ENCODE measurements at places on chromosomes 4 and X. TPM values are rescaled to one million over a fixed set of nuclear protein-coding genes. Genes with fewer than 3 reads are reported as not detected.
A peak's percentile ranks its signal among the peaks of the same experiment; 100 is the strongest.

GRCh38 chrX:134718966-134719317, 60.7 kb upstream of the PLAC1 start:
- DNase-seq = peak; percentile 59

- DNase-seq = no peak
These were observed 26.4 kb downstream of the NAT8L start for GRCh38 chr4:2085496-2085901.

GRCh38 chr4:154516318-154517029, 24.9 kb upstream of the DCHS2 start:
- DNase-seq = no peak

GRCh38 chrX:67295924-67296323, 247.9 kb upstream of the AR start:
- DNase-seq = no peak

GRCh38 chrX:107123750-107124149, 5.1 kb upstream of the RBM41 start:
- DNase-seq = no peak

GRCh38 chr4:82213485-82214417, 160.0 kb downstream of the HNRNPD start:
- peak; percentile 27 for DNase-seq

DNA sequence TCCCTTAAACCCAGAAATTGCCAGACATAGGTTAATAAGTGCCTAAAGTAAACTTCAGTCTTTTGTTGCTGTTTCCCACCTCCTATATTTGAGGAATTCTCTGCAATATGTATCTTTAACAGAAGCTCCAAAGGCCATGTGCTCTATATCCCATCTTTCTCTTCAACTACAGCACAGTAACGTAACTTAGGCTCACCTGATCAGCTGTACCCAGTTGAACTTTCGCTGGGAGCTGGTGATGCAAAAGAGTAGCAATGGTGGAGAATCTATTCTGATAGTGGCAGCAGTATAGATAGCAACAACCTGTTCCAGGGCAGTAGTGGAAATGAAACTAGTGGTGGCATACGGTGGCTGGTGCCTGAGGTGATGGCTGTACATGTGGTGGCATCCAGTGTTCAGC, 33.2 kb upstream of the YTHDC1 start:
- no peak for DNase-seq

DNA sequence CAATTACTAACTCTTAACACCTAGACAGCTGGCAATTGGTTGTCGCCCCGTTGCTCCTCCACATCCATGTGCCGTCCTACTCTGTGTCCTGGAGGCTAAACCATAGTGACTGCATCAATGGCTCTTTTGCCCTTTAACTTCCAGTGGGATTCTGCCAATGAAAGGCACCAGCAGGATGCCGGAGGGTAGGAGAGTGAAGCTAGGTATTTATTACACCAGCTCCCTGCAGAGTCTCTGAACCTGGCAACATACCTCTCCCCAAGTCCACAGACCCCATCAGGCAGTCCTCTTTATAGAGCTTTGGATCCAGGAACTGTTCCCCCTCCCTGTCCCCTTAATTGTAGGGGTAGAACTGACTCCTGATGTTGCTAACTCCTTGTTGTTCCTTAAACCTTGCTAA, 426.8 kb downstream of the HNRNPD start:
- DNase-seq = no peak

HAND2 gene
- total RNA-seq = not detected

GRCh38 chr4:1737666-1738065, 16.3 kb downstream of the TACC3 start:
- DNase-seq = no peak
